ENCODE measurements at places on chromosomes 11 and 22.
A peak's percentile ranks its signal among the peaks of the same experiment; 100 is the strongest.

- DNase-seq: no peak
These were observed 73.7 kb upstream of the PLET1 start for GRCh38 chr11:112334381-112334780.

- no peak for DNase-seq
These were observed 8.6 kb upstream of the RELT start for GRCh38 chr11:73367482-73368024.

GRCh38 chr11:15095736-15096228 lies 18.9 kb upstream of the INSC start:
- no peak for DNase-seq

DNA sequence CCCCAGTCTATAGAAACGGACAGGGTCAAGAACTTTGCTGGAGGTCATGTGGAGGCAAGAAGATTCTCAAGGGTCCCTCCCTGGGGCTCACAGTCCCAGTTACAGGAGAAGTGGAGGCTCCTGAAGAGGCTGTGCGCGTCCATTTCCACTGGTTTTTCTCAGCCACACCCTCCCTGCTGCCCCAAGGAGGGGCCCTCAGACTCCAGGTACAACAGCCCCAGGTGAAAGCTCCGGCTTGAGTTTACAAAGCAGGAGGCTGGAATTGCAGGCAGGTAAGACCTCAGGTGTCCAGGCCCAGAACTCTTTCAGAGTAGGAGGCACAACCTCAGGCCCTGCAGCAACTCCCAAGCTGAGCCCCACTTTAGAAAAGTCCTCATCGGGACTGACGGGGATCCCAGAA lies 3.1 kb downstream of the SHANK2 start:
- DNase-seq: no peak

GRCh38 chr11:61497876-61498275 lies 10.7 kb upstream of the LRRC10B start:
- no peak for DNase-seq

DNA sequence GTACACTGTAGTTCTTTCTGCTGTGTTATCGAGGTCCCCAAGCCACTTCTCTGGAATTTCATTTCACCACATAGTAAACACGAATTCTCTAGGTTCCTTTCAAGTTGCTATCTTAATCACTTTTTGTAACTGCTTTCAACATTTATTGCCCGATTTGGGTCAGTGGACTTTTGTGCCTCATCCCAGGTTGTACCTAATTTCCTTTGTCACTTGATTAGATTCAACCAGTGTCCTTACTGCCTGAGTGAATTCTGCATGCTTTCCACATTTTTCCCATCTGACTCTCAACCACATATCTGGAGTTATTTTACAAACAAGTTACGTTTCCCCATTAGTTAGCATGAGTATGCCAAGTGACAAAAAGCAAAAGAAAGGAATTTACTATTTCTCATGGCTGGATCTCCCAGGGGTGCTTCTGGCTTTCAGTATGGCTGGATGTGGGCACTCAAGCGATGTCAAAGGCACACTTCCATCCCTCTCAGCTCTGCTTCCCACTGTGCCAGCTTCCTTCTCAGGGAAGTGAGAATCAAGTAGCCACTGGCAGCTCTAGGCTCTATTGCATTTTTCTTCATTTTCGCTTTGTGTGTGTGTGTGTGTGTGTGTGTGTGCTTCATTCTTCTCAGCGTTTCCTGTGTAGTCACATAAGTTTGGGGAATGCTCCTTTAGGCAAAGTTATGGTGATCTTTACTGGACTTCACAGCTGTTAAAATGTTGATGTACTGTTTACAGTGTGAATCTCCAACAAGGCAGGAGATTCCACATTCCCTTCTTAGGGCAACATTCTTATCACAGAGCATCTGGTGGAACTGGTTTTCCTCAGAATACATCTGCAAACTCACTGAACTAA lies 128.9 kb downstream of the DBX1 start:
- no peak for DNase-seq

DNA sequence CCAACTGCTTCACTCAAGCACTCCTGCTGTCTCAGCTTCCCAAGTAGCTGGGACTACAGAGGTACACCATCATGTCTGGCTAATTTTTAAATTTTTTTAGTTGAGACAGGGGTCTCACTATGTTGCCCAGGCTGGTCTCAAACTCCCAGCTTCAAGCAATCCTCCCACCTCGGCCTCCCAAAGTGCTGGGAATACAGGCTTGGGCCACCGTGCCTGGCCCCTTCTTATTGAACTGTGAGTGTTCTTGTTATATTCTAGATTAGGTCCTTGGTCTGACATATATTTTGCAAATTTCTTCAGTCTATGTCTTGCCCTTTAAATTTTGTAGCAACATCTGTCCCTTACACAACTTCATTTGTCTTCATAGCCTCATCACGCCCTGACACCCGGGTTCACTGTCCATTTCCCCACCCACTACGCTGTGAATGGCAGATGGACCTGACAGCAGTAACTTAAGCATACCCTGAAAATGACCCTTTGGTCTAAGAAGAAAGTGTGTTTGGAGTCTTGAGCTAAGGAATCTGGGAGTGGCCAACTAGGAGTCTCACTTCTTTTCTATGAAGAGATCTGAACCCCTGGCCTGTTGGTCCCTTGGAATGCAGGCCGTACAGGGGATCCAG lies 4.2 kb upstream of the FAM118A start:
- no peak for DNase-seq

GRCh38 chr11:270451-271318 lies 7.5 kb upstream of the NLRP6 start:
- DNase-seq: no peak

- DNase-seq: no peak
These were observed 12.2 kb upstream of the PIM3 start for GRCh38 chr22:49948116-49948957.

- no peak for DNase-seq
These were observed 138.5 kb downstream of the SWAP70 start for GRCh38 chr11:9802291-9802861.

- no peak for DNase-seq
These were observed 4.6 kb upstream of the CERK start for GRCh38 chr22:46742576-46743221.

GRCh38 chr11:84140386-84141169 lies 854.4 kb upstream of the CCDC90B start:
- DNase-seq: no peak

- DNase-seq: no peak
These were observed 87.2 kb downstream of the PLEKHA7 start for GRCh38 chr11:16926883-16927626.

- DNase-seq: no peak
These were observed 7.4 kb downstream of the SCARF2 start for GRCh38 chr22:20430101-20430719.

DNA sequence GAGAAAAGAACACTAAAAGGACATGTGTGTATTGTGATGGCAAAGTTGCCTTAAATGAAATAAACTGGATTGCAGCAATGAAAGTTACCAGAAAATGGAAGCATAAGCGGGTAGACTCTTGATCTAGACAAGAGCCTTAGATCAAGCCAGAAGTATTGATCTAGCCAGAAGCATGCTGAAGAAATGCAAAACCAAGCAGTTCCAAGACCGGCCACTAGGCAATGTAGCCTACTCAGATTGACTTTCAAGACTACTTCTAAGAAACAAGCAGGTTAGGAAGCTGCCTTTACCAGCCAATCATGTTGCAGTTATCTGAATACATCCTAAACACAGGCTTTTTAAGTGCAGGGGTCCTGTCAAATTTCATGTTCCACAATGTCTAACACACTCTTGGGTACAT lies 54.6 kb downstream of the KCNA4 start:
- DNase-seq: no peak

DNA sequence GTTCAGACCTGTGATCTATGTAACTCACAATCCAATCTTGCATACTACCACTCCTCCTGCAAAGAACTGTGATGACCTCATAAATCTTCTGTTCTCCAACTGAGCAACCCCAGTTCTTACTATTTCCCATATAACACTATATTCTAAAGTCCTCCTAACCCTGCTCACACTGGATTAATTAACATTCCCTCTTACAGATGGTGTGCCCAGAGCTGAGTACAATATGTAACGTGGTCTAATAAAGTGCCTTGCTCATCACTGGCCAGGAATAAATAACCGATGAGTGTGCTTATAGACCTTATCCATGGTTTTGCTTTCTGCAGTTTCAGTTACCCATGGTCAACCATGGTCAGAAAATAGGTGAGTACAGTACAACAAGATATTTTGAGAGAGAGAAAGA lies 28.6 kb downstream of the PRCP start:
- no peak for DNase-seq

DNA sequence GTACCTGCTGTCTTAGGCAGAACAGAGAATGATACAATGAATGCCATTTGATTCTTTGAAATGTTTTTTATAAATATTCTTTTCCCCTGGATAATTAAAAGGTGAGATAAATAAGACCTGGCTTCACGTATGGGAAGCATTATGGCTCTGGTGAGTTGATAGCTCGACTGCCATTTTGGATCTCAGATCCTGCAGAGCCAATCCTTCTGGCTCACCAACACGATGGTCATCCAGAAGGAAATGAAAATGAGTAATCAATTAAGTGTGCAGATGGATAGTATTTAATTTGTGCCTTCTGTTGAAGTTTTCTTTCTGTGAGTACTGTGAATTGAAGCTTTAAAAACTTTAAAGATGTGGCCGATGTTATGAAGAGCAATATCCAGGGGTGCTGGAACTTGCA lies 2.7 kb downstream of the TNRC6B start:
- DNase-seq: no peak

- DNase-seq: no peak
These were observed 2.0 kb downstream of the ARVCF start for GRCh38 chr22:20014526-20015186.

GRCh38 chr22:33923660-33924246 lies 3.5 kb upstream of the LARGE1 start:
- DNase-seq: peak; percentile 65

DNA sequence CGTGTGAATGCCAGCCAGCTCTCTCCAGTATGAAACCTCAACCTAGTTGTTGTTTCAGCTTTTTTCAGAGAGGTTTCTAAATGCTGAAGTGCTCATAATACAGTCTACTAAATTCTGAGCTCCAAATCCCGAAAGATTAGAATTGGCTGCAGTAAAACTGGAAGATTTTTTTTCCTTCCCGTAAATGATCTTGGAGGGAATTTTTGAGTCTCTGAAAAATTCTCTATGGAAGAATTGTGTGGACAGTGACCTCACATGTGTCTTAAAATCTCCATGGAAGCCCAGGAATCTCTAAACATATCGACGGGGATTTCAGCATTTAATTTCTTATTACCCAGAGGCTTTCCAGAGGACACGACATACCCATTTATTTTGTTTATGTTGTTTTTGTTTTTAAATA lies 1499.2 kb downstream of the LRRC4C start:
- DNase-seq: no peak

- DNase-seq: peak; percentile 97
These were observed 88.7 kb downstream of the TP53I11 start for GRCh38 chr11:44861849-44862557.

Data from urothelium cell line (cell line).